Calu3 (cell line): ENCODE measurements at places on chromosomes 1 and 21.
A peak's percentile ranks its signal among the peaks of the same experiment; 100 is the strongest.

- DNase-seq: no peak
Measured at GRCh38 chr1:109923946-109924275, 13.3 kb downstream of the CSF1 start.

- DNase-seq: no peak
Measured at GRCh38 chr1:32341186-32341757, 5.2 kb upstream of the MARCKSL1 start.

DNA sequence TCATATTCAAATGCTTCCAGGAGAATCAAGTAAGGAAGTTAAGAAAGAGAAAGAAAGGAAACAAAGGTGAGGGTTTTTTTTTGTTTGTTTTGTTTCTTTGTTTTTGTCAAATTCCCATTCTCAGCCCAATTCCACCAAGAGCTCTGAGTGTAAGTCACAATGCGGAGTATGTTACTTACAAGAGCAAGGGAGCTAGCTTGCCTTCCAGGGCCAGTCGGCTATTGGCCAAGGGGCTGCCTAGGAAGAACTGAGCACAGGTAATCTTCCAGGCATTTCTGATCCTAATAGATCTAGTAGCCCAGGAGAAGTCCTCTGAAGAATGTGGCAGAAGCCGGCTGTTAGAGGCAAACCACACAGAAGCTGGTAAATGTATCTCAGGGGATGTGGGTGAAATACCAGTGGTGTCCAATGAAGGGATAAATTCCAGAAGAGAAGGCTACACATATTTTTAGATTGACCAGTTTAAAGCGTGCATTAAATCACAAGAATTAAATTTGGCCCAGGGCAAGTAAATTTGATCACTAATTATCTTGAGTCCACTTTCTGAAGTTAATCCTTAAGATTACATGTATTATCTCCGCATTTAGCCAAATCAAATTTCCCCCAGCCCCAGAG lies 239.6 kb upstream of the ADAMTS5 start:
- no peak for DNase-seq

- no peak for DNase-seq
Measured at GRCh38 chr1:196105901-196106300, 502.3 kb downstream of the KCNT2 start.

- no peak for DNase-seq
Measured at GRCh38 chr1:209427277-209427676, 156.2 kb upstream of the CAMK1G start.

DNA sequence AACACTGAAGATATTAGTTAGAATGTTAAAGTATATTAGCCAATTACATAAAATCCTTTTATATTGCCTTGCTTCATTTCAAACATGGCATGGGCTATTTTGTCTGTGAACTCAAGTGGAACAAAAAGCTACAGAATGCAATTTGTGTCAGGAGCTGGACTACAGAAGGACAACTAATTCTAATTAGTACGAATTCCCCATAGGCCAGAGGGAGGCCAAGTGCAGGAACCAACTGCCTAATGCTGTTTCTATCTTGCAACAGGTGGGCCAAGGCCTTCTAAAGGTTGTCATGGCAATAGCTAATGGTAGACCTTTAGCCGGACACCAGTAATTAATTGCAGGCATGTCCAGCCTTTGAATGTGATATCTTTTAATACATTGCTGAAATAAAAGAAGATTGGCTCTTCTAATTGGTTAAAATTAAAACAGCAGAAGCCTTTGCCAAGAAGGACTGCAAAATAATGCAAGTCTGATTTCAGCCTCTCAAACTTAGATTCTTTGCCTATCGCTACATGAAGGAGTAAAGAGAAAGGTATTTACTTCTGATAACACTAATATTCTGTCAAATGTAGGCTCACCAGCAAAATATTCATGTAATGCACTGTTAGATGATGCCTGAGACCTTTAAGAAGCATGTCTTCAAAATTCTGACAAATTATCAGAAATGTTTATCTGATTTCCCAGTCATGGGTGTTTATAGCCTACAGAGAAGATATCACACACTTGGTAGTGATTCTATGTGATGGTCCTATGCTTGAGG lies 232.1 kb downstream of the LMO4 start:
- DNase-seq: no peak

GRCh38 chr1:153246018-153246417 lies 13.5 kb upstream of the LORICRIN start:
- DNase-seq: no peak

DNA sequence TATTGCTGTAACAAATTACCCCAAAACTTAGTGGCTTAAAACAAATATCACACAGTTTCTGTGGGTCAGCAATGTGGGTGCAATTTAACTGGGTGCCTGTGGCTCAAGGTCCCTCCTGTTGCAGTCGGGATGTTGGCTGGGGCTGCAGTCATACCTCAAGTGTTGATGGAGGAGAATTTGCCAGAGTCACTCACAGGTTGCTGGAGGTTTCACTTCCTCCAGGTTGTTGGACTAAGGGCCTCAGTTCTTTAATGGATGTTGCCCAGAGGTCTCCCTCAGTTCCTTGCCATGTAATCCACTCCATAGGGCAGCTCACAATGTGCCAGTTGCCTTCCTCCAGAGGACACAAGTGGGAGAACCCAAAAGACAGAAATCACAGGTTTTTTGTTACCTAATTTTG lies 2.5 kb upstream of the TAF13 start:
- no peak for DNase-seq

DNA sequence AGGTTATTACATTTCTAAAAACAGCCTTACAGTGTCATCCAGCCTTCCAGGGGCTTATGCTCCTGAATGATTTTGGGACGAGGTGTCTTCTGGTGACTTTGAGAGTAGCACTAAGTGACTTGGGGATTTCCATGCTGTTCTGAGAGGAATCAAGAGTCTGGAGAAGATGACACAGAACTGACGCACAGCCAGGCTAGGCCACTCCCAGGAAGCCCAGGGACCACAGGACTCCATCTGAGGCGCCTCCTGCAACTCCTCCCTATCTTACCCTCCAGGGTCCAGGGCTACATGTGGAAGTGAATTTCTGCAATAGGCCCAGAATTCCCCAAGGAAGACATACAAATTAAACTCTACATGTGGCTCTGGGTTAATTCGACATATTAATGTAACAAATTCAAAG lies 92.5 kb downstream of the SLC25A24 start:
- no peak for DNase-seq

GRCh38 chr1:204848579-204848978 lies 22.1 kb upstream of the NFASC start:
- DNase-seq: no peak

DNA sequence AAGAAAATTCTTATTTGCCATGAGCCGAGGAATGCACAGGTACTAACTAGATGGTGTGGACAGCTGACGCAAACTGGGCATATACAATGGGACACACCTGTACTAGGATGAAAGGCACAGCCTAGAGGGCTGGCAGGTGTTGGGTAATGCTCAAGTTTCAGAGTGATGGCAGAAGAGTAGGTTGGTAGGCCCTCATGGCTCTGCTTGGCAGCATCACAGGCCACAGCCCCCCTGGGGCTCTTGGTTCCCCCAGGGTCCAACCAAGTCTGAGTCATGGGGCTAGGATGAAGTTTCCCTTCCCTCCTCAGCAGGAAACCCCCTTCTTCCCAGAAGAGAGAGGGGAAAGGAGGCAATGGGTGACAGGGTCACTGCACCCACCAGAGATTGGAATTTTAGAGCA lies 35.2 kb downstream of the SPEN start:
- DNase-seq: no peak

DNA sequence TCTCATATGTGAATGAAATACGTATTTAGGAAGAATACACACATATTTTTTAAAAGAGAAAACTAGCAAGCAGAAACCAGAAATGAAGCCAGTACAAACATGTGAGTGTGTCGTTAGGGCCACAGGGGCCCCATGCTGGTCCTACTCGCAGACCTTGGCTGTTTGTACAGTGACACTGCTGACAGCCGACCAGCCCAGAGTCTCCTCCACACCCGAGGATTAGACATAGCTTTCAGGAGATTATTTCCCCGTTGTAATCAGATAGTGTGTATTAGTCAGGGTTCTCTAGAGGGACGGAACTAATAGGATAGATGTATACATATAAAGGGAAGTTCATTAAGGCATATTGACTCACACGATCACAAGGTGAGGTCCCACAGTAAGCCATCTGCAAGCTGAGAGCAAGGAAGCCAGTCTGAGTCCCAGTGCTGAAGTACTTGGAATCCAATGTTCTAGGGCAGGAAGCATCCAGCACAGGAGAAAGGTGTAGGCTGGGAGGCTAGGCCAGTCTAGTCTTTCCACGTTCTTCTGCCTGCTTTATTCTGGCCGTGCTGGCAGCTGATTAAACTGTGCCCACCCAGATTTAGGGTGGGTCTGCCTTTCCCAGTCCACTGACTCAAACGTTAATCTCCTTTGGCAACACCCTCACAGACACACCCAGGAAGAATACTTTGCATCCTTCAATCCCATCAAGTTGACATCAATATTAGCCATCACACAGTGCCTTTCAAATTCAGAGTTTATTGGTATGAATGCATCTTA lies 51.2 kb downstream of the DIP2A start:
- peak; percentile 65 for DNase-seq

- no peak for DNase-seq
Measured at GRCh38 chr1:170064821-170065220, 9.7 kb downstream of the KIFAP3 start.

- DNase-seq: no peak
Measured at GRCh38 chr1:94081566-94082344, 39.2 kb downstream of the ABCA4 start.
